ENCODE measurements at places on chromosomes 1 and 21. TPM values are rescaled to one million over a fixed set of nuclear protein-coding genes. Genes with fewer than 3 reads are reported as not detected.

- no peak overlapping the region for H3K27ac ChIP-seq
- DNase-seq: no peak
- no peaks in the 10 kb centered on the region for H3K27me3 ChIP-seq
Measured at GRCh38 chr1:231554969-231555368, 26.5 kb downstream of the TSNAX start.

The ADAM30 gene
- total RNA-seq: not detected

The HSD3B2 gene
- not detected for total RNA-seq

GRCh38 chr21:28884976-28885852 lies 107.5 kb downstream of the LTN1 start:
- H3K4me1 ChIP-seq: peaks cover 18% of the 10 kb centered on the region
- H3K27me3 ChIP-seq: no peaks in the 10 kb centered on the region
- peaks cover 25% of the 10 kb centered on the region for H3K36me3 ChIP-seq
- H3K4me3 ChIP-seq: peak overlapping the region; percentile 59
- peak overlapping the region; percentile 88 for H3K27ac ChIP-seq

DNA sequence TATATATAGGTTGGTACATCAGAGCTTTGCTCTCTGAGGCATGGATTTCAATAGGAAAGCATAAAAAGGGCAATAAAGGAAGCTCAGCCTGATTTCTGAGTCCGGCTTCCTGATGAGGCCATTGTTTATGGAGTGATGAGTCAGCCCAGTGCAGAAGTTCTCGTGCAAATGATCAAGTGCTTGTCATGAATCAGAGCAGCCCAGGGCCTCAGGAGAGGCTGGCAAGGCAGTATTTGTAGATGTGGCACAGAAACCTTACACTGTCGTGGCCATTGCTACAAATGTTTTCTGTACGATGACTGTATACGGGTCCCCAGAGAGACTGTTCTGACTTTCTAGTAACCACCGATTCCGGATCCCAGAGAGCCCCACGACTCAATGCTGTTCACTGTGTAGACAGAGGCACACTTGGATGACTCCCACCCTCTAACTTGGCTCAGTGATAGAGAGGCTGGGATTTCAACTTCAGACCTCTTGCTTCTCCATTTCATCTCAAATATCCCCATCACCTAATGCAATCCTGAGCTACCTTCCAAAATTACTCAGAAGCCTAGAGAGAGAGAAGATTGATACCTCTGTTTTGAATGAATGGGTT lies 26.8 kb downstream of the UMODL1 start:
- H3K27ac ChIP-seq: peak overlapping the region; percentile 48
- no peak overlapping the region for H3K4me3 ChIP-seq
- DNase-seq: peak; percentile 51
- H3K36me3 ChIP-seq: no peaks in the 10 kb centered on the region
- H3K4me1 ChIP-seq: no peaks in the 10 kb centered on the region
- no peaks in the 10 kb centered on the region for H3K27me3 ChIP-seq

The NBPF10 gene
- 0.58 TPM for total RNA-seq

DNA sequence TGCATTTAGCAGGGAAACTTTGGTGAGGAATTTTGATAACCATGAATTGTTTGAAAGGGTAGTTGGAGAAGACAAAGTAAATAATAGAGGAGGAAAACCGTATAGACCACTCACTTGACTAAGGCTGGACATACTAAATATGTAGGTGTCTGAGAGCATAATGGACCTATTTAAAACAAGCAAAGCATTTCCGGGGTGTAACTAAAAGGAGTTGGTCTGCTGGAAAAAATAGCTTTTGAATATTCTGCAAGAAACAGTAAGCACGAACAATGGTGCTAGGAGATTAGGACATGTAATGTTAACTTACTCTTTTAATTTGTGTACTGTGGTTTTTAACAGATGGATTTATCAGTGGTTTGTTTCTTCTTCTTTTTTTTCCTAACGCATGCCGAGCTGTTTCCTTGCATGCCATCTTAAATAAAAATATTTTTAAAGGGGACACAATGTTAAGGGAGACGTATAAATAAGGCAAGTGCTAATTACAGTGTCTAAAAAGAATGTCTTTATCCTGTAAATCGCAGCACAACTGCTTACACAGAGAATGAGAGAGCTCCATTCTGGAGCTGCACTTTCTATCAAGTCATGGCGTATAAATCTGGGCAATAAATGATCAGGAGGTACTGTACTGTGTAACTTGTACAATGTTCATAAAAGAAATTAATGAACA lies 492.1 kb downstream of the LMO4 start:
- no peaks in the 10 kb centered on the region for H3K36me3 ChIP-seq

- H3K4me1 ChIP-seq: peaks cover 12% of the 10 kb centered on the region
- no peaks in the 10 kb centered on the region for H3K27me3 ChIP-seq
- H3K27ac ChIP-seq: no peak overlapping the region
- no peak overlapping the region for H3K4me3 ChIP-seq
Measured at GRCh38 chr1:93003981-93004380, 42.7 kb upstream of the DIPK1A start.

The HEYL gene
- total RNA-seq: 3.9 TPM

- no peaks in the 10 kb centered on the region for H3K36me3 ChIP-seq
- H3K4me1 ChIP-seq: no peaks in the 10 kb centered on the region
- H3K27ac ChIP-seq: no peak overlapping the region
- no peak for DNase-seq
- H3K4me3 ChIP-seq: no peak overlapping the region
Measured at GRCh38 chr1:160794376-160794775, 1.6 kb upstream of the LY9 start.

- peak overlapping the region; percentile 74 for H3K27ac ChIP-seq
- no peaks in the 10 kb centered on the region for H3K27me3 ChIP-seq
- peaks cover 85% of the 10 kb centered on the region for H3K4me1 ChIP-seq
- DNase-seq: no peak
Measured at GRCh38 chr1:183089025-183089639, 65.9 kb downstream of the LAMC1 start.

- peaks cover 66% of the 10 kb centered on the region for H3K4me1 ChIP-seq
- H3K4me3 ChIP-seq: no peak overlapping the region
- no peaks in the 10 kb centered on the region for H3K27me3 ChIP-seq
- H3K27ac ChIP-seq: peak overlapping the region; percentile 56
- DNase-seq: peak; percentile 50
Measured at GRCh38 chr1:51648180-51649109, 31.6 kb downstream of the OSBPL9 start.

The A3GALT2 gene
- total RNA-seq: not detected

- no peak for DNase-seq
- H3K27ac ChIP-seq: no peak overlapping the region
- no peaks in the 10 kb centered on the region for H3K4me1 ChIP-seq
- H3K36me3 ChIP-seq: no peaks in the 10 kb centered on the region
Measured at GRCh38 chr1:185229981-185230380, 73.0 kb downstream of the SWT1 start.

DNA sequence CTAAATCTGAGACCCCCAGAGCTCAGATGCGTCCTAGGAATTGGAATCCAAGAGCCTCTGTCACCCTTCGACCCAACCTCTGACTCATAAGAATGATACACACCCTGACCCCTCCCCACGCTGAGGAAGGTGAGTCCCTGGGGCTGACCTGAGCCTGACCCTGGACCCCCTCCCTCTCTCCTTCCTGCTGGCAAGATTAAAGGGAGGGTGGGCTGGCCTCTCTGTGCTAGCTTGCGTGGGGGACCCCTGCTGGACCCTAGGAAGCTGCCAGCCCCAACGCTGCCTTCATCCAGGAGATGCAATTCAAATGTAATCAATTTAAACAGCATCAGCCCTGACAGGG lies 627 bp downstream of the PLEKHA6 start:
- no peak for DNase-seq
- no peaks in the 10 kb centered on the region for H3K36me3 ChIP-seq
- H3K4me3 ChIP-seq: peak overlapping the region; percentile 24
- peaks cover 68% of the 10 kb centered on the region for H3K4me1 ChIP-seq
- no peak overlapping the region for H3K27ac ChIP-seq
- H3K27me3 ChIP-seq: no peaks in the 10 kb centered on the region

The DISP1 gene
- 22.0 TPM for total RNA-seq

The TTC34 gene
- total RNA-seq: 0.37 TPM

DNA sequence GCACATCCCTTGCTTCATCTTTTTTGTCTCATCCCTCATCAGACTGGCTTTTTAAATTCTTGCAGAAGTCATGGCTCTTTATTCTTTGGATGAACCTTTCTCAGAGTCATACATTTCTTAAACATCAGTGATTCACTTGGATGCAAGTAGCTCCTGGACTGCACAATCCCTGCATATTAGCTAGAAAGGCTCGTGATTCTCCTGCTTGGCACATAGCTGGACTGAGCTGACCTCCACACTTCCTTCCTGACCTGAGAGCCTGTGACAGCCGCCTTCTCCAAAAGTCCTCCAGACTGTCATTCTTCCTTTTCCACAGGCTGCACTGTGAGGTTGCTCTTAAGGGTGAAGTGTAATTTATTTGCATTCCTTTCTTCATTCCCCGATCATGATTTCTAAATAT lies 109.4 kb downstream of the RGL1 start:
- H3K4me3 ChIP-seq: no peak overlapping the region
- DNase-seq: no peak
- no peaks in the 10 kb centered on the region for H3K4me1 ChIP-seq

The TNFSF4 gene
- total RNA-seq: 2.2 TPM

DNA sequence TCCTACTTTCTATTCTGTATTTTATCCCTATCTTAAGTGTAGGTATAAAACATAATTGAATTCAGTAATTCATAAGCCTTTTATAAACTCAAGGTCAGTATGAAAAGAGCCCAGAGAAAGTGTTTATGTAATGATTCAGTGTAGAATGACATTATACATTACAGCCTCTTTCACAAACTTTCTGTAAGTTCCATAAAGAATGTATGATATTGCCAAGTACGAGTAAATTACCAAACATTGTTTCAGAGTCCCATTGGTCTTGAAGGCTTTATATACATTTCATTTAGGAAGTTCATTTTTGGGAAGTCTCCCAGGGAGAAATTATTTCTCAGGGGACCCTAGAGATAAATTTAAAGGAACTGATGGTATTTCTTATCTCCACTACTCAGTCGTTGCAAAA lies 37.8 kb upstream of the VAMP3 start:
- no peak overlapping the region for H3K27ac ChIP-seq
- H3K27me3 ChIP-seq: no peaks in the 10 kb centered on the region
- no peak for DNase-seq
- no peaks in the 10 kb centered on the region for H3K4me1 ChIP-seq
- H3K36me3 ChIP-seq: peaks cover 21% of the 10 kb centered on the region
- no peak overlapping the region for H3K4me3 ChIP-seq

The C2CD4D gene
- not detected for total RNA-seq

- peak; percentile 43 for DNase-seq
- H3K4me3 ChIP-seq: peak overlapping the region; percentile 75
- H3K27ac ChIP-seq: peak overlapping the region; percentile 49
- H3K4me1 ChIP-seq: peaks cover 52% of the 10 kb centered on the region
- no peaks in the 10 kb centered on the region for H3K27me3 ChIP-seq
Measured at GRCh38 chr1:161119092-161119903, 1.4 kb downstream of the NIT1 start.
